Effector memory CD4-positive, alpha-beta T cell (primary cell): ENCODE measurements at places on chromosomes 2 and 18.

- no peak for DNase-seq
Measured at GRCh38 chr2:162928356-162928755, 89.8 kb upstream of the KCNH7 start.

- DNase-seq: no peak
Measured at GRCh38 chr2:64063454-64063853, 44.2 kb upstream of the VPS54 start.

DNA sequence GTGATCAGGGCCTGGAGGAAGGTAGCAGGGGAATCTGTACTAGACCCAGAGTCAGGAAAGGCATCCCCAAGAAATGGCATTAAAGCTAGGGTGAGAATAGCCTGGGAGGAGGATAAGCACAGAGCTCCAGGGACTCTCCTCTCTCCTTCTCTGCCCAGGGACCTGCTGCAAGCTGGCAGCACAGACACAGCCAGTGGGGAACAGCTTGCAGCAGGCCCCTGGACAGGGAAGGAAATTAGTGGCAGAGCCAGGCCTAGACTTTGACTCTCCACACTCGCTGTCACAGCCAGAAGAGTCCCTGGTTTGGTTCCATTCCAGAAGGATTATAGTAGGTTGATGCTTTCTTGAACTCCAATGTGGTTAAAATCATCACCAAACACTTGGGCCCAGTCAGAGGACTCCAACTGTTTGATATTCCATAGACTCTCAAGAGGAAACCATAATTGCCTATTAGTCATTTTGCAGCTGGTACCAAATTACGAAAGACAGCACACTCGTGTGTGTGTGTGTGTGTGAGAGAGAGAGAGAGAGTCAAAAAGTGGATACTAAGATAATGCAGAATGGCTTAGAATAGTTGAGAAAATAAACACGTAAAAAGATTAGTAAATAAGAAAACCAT lies 95.5 kb upstream of the ATP8B1 start:
- no peak for DNase-seq

DNA sequence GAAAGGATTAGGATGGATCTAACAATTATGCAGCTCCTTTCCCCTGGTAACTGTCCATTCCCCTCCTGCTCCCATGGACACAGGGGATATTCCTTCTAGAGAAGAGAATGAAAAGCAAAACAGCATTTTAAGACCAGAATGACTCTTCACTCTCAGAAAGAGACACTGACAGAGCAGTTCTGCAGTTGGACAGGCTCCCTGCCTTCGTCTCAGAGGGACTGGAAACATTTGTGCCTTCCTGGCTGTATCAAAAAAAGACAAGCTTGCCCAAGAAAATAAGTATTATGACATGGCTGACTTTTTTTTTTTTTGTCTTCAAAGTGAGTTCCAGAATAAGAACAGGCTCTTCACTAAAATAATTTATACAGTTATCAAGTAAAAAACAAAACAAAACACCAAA lies 9.5 kb downstream of the PID1 start:
- DNase-seq: no peak

GRCh38 chr2:17628349-17629261 lies 88.1 kb downstream of the VSNL1 start:
- no peak for DNase-seq

DNA sequence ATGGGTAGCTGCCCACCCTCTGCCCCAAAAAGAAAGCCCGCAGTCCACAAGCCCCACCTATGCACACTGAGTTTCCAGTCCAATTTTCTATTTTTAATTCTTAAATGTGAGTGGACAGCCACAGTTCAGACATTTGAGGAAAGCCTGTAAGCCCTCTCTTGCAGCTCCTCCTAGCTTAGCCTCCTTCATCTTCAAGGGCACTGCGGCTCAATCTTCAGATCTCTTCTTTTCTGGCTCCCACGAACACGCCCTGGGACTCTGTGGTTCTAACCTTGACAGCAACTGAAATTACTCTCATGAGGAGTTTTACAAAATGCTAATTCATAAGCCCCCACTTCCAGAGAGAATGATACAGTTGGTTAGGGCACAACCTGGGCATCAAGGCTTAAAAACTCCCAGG lies 144.0 kb downstream of the MSH2 start:
- DNase-seq: no peak
